ENCODE measurements at places on chromosomes 13 and 19.

GRCh38 chr19:58279042-58279924 is 528 bp downstream of the ZNF8 start:
- peak; percentile 19 for DNase-seq

- no peak for DNase-seq
Observed at GRCh38 chr19:13902993-13903555, 2.8 kb downstream of the BRME1 start.

DNA sequence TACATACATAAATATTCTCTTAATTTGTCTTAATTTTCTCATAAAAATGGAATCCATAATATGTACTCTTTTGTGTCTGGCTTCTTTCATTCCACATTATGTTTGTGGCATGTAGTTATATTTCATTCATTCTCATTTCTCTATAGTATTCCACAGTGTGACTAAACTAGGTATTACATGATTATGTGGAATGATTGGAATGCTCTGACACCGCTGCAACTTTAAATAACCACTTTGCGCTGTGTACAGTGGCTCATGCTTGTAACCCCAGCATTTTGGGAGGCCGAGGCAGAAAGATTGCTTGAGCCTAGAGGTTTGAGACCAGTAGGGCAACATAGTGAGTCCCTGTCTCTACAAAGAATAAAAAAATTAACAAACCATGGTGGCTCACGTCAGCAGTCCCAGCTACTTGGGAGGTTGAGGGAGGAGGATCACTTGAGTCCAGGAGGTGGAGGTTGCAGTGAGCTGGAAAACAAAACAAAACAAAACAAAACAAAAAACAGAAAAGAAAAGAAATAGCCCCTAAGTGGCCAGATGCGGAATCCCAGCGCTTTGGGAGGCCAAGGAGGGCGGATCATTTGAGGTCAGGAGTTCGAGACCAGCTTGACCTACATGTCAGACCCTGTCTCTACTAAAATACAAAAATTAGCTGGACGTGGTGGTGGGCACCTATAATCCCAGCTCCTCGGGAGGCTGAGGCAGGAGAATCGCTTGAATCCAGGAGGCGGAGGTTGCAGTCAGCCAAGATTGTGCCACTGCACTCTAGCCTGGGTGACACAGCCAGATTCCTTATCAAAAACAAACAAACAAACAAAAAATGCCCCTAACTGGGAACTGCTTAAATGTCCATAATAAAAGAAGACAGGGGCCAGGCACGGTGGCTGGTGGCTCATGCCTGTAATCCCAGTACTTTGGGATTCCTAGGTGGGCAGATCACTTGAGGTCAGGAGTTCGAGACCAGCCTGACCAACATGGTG is 8.0 kb upstream of the SAE1 start:
- no peak for DNase-seq

- no peak for DNase-seq
Observed at GRCh38 chr13:106276876-106277275, 258.6 kb downstream of the EFNB2 start.

- DNase-seq = no peak
Observed at GRCh38 chr19:35044317-35045117, 3.0 kb downstream of the HPN start.

GRCh38 chr19:13993590-13994300 is 12.4 kb downstream of the RFX1 start:
- DNase-seq = no peak

GRCh38 chr19:58154287-58154678 is 3.7 kb upstream of the ZNF329 start:
- no peak for DNase-seq

DNA sequence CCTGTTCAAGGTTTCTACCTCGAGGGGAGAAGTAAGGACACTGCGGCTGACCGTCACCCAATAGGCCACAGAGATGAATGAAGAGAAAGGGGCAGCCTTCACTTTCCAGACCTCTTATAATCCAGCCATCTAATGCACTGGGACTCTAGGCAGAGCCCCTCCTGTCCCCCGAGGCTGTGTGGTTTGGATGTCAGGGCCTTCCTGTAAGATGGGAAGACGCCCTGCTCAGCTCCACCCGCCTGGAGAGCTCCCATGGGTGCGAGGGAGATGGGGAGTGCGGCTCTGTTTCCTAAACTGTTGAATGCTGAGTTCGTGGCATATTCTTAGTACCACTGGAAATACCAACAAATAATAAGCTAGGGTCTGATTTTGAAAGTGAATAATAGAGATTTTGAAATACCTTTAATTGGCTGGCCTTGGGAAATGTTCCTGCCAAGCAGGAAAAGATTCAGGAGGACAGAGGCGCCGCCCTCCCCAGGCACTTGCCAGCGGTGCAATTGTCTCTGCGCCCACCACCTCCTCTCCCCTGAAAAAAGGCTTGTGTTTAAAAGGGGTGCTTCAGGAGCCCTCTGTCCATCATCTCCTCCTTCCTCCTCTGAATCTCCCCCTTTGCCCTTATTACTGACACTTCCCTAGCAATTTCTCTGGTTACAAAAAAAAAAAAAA is 85.4 kb upstream of the GPR183 start:
- no peak for DNase-seq

DNA sequence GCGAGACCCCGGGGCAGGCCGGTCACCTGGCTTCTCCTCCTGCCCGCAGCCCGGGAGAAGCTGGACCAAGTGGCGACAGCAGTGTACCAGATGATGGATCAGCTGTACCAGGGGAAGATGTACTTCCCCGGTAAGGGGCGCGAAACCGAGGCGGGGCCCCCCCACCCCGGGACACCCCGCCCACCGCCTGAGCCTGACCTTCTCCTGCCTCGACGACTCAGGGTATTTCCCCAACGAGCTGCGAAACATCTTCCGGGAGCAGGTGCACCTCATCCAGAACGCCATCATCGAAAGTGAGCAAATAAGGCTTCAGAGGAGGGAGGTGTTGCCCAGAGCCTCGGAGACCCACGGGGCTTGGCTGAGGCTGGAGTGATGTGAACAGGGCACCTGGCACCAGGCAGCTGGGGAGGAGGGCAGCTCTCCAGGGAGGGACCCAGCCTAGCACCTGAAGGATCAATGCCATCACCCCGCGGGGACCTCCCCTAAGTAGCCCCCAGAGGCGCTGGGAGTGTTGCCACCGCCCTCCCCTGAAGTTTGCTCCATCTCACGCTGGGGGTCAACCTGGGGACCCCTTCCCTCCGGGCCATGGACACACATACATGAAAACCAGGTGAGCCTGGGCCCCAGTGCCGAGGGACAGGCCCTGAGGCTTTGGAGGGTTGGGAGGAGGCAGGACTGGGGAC is 629 bp downstream of the IZUMO4 start:
- no peak for DNase-seq

DNA sequence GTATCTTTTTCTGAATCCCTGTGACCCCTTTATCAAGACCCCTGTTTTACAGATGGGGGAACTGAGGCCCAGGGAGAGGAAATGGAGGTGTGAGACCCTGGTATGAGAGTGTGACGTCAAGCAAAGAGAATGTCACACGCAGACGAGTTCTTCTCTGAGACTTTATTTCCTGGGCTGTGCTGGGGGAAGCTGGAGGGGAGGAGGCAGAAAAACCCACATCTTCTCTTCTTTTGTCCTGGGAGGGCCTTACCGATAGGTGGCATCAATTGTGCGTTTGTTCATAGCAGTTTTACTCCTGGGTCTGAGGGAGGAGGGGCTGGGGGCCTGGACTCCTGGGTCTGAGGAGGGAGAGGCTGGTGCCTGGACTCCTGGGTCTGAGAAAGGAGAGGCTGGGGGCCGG is 4.9 kb upstream of the KLK15 start:
- DNase-seq = no peak

- peak; percentile 41 for DNase-seq
Observed at GRCh38 chr19:18488838-18489626, 32.8 kb downstream of the ELL start.

GRCh38 chr13:53150568-53150967 is 122.0 kb downstream of the OLFM4 start:
- DNase-seq = no peak

DNA sequence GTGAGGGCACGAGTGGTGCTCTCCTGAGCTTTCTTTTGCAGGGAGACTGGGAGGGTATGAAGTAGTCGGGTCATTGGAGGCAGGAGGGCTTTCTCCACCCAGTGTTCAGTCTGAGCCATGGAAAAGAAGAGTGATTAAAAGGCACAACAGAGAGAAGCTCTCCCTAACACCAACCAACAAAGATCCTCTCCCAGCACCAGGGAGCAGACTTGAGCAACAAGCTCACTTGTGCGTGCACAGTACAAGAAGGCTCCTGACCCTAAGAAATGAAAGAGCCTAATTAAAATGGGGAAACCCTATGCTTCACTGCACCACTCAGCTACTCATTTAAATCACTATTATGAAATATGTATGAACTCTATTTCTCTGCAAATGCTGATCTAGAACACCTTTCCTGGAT is 276.3 kb upstream of the SOX21 start:
- DNase-seq = no peak

- peak; percentile 73 for DNase-seq
Observed at GRCh38 chr19:38003438-38004185, 96.6 kb downstream of the SIPA1L3 start.

DNA sequence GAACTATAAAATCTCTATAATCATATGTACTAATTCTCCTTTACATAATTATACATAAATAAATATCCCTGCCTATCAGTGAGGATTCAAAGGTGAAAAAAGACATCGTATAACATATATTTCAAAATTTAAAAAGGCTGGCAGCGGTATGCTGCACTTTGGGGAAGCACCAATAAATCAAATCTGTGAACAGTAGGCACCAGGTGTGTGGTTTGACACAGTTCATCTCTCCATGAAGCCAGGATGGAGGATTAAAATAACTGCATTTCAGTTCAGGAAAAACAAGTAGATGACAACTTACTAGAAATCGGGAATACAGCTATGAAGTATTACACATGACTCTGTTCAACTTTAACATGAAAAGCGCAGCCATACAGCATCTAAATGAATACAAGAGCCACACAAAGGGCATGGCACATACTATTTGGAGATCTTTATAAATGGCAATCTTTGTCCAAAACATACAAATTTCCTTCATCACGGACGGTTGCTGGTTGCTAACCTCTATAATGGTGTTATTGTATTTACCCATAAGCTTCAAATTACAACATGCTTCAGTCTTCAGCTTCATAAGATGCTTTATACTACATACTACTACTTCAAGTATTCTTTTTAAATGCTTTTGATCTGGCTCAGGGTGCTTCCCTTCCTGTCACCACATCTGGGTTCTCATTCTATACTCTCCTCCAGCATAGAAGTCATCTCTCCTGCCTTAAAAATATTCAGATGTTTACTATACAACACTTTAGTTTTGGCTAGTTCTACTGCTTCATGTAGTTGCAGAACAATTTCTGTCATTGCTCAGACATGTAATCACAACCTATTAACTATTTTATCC is 128.7 kb downstream of the KLF12 start:
- no peak for DNase-seq

- DNase-seq = no peak
Observed at GRCh38 chr19:58350001-58350861, 3.1 kb downstream of the A1BG start.

DNA sequence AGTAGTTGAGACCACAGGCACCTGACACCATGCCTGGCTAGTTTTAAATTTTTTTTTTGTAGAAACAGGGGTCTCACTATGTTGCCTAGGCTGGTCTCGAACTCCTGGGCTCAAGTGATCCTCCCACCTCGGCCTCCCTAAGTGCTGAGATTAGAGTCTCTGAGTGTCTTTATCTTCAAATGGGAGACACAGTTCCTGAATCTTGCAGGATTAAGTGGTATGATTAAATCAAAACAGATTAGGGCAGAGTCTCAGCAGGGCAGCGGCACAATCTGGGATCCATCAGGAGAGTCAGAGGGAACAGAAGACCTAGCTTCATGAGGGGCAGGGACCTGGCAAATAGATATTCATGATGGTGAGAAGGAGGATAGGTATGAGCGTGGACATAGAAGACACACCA is 953 bp downstream of the RLN3 start:
- DNase-seq = no peak

DNA sequence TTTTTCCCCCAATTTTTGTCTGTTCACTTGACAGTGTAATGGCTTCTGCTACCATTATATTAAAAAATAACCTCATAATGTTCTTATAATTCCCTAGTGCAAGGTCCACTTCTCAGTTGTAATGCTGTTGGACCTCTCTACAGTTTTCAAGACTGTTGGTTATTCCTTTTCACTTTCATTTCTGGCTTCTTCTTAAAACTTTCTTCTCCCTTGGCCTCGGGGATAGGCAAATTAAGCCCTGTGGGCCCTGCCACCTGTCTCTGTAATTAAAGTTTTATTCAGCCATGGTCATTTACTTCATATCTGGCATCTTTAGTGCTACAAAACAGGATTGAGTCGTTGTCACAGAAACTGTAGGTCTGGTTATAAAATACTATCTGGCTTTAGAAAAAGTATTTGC is 313.5 kb downstream of the KLF12 start:
- DNase-seq = no peak

GRCh38 chr19:15045506-15045905 is 3.8 kb upstream of the CASP14 start:
- no peak for DNase-seq

- no peak for DNase-seq
Observed at GRCh38 chr13:30803749-30804148, 68.4 kb downstream of the ALOX5AP start.

GRCh38 chr19:28585796-28586195 is 627.2 kb downstream of the UQCRFS1 start:
- no peak for DNase-seq

- DNase-seq = no peak
Observed at GRCh38 chr13:50202485-50202884, 187.2 kb downstream of the KCNRG start.

DNA sequence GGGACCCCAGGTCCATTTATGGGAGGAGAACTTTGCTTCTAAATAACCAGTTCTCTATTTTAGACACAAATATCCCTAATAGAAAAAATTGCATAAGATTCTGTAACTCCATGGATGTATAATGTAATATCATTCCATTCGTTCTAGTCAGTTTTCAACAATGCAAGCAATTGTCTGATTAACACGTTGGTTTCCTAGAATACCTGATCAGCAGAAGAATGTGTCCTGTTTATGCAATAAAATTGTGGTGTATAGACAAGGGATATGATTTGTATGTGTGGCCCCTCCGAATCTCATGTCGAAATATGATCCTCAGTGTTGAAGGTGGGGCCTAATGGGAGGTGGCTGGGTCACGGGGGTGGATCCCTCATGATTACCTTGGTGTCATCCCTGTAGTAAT is 62.1 kb downstream of the RUBCNL start:
- no peak for DNase-seq

- no peak for DNase-seq
Observed at GRCh38 chr13:95174517-95174916, 126.7 kb downstream of the ABCC4 start.

GRCh38 chr13:98207416-98207815 is 30.3 kb upstream of the RNF113B start:
- no peak for DNase-seq

DNA sequence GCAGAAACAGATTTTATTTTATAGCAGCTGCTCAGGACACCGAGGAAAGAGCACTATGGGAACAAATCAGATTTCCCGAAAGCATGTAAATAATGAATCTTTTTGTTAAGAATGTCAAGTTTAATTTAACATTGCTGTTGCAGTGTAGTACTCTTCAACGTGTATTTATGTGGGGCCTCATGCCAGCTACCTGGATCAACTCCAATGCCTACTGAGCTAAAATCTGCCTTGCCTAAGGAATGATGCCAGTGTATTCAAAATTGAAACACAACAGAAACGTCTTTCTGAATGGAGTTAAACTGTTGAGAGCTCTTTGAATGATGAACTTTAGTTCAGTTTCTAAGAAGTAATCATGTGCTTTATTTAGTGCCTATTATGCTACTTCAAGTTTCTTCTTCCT is 1379.8 kb upstream of the ATXN8OS start:
- peak; percentile 17 for DNase-seq

Data from NCI-H2081 treated with DMSO at 0.1 percent for 48 hours (cell line).